Peyer's patch (tissue), 4 donors: ENCODE measurements at places on chromosomes 13 and 19.

GRCh38 chr19:38223617-38224013, 407 bp downstream of the DPF1 start:
- no peak for DNase-seq
- H3K4me1 ChIP-seq, result no peaks in the 10 kb centered on the region
- H3K36me3 ChIP-seq, result no peaks in the 10 kb centered on the region
- H3K4me3 ChIP-seq, result peak overlapping the region; percentile 51
- no peaks in the 10 kb centered on the region for H3K27me3 ChIP-seq
- H3K27ac ChIP-seq, result no peak overlapping the region

GRCh38 chr19:30003866-30004265, 61.8 kb downstream of the URI1 start:
- no peaks in the 10 kb centered on the region for H3K27me3 ChIP-seq
- no peaks in the 10 kb centered on the region for H3K4me1 ChIP-seq
- no peak overlapping the region for H3K4me3 ChIP-seq
- no peak overlapping the region for H3K27ac ChIP-seq
- DNase-seq, result no peak
- H3K36me3 ChIP-seq, result no peaks in the 10 kb centered on the region

DNA sequence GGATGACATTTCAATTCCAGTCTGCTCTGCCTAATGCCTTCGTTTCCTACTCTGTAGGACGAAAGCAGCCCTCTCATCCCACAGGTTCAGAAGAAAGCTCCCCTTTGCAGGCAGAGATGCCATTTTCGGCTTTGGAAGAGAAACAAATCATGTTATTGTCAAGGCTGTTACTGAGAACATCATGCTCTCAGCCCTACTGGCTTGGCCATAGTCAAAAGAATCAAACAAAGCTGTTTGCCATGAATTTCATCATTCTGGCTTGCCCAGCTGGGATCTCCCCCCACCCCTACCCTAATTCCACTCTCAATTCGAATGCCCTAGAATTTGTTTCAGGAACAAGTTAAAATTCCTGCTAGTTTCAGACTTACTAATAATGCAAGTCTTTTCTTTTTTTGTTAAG, 162.3 kb upstream of the SERP2 start:
- no peak overlapping the region for H3K4me3 ChIP-seq
- no peaks in the 10 kb centered on the region for H3K27me3 ChIP-seq
- H3K27ac ChIP-seq, result no peak overlapping the region

DNA sequence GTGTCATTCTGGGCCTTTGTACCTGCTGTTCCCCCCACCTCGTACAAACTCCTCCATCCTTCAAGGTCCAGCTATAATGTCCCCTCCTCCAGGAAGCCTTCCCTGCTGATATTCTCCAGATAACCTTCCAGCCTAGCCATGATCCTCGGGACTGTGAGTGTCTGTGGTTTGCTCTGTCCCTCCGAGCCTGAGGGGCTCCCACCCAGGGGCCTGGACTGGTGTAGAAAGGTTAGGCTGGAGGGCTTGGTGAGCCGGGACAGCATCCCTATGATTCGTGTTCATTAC, 2.9 kb upstream of the COMP start:
- peaks cover 27% of the 10 kb centered on the region for H3K27me3 ChIP-seq
- no peak overlapping the region for H3K4me3 ChIP-seq
- peaks cover 12% of the 10 kb centered on the region for H3K4me1 ChIP-seq
- no peak overlapping the region for H3K27ac ChIP-seq
- DNase-seq, result no peak
- no peaks in the 10 kb centered on the region for H3K36me3 ChIP-seq

DNA sequence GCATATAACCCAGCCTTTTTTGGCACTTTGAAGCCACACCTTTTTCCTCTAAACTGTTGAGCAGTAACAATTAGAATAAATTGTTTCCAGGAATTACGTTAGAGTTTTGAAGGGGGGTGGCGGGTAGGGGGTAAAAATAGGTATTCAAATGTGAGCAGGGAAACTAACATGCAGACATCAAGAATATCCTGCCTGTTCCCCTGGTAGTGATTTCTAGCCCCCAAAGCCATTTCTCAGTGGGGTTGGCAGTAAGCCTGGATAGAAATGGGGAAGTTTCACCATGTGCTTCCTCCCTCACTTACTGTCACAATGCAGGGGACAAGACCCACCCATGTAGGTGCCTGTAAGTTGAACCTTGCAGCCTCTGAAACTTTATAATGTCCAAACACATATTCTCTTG, 3.8 kb downstream of the DOCK9 start:
- no peaks in the 10 kb centered on the region for H3K36me3 ChIP-seq
- H3K27me3 ChIP-seq, result no peaks in the 10 kb centered on the region
- no peak overlapping the region for H3K27ac ChIP-seq
- no peaks in the 10 kb centered on the region for H3K4me1 ChIP-seq

GRCh38 chr19:36483653-36484052, 5.7 kb downstream of the ZNF566 start:
- H3K4me3 ChIP-seq, result no peak overlapping the region
- DNase-seq, result no peak
- H3K27ac ChIP-seq, result no peak overlapping the region
- no peaks in the 10 kb centered on the region for H3K4me1 ChIP-seq

- no peak overlapping the region for H3K4me3 ChIP-seq
- DNase-seq, result no peak
- no peaks in the 10 kb centered on the region for H3K4me1 ChIP-seq
- peak overlapping the region; percentile 58 for H3K27ac ChIP-seq
- H3K36me3 ChIP-seq, result no peaks in the 10 kb centered on the region
Observed at GRCh38 chr13:30388406-30389283, 33.6 kb upstream of the UBE2L5 start.

DNA sequence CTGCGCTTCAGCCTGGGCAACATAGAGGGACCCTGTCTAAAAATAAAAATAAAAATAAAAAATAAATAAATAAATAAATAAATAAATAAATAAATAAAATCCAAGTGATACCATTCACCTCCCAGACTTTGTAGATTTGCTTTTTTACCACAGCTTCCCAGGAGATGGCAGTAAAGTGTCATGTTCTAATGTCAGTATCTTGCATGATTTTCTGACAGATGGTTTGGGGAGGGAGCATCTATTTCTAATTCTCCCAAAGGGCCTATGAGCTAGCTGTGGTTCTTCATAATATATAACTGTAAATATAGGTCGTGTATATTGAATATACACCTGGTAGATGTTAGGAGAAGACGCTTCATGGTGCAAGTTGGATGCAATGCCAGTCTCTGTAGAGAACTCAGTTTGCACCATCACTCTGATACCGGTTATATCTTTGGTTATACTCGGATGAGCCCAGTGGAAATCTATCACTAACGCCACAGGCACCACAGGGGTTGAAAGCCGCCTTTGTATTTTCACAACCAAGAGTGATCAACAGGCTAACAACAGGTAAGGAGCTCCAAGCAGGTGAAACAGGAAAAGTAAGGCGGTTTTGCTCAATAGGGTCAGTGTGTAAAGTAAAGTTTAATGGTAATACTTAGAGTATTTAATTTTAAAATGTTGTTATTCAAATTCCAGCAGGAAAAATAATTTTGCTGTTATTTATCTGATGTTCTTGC, 13.9 kb downstream of the APLP1 start:
- no peak overlapping the region for H3K27ac ChIP-seq
- H3K36me3 ChIP-seq, result no peaks in the 10 kb centered on the region
- no peaks in the 10 kb centered on the region for H3K27me3 ChIP-seq

GRCh38 chr19:40799558-40800338, 757 bp downstream of the EGLN2 start:
- peak overlapping the region; percentile 98 for H3K27ac ChIP-seq
- H3K27me3 ChIP-seq, result no peaks in the 10 kb centered on the region
